WTC11 (cell line): ENCODE measurements at places on chromosomes 7 and 10. TPM values are rescaled to one million over a fixed set of nuclear protein-coding genes. Genes with fewer than 3 reads are reported as not detected.

DNA sequence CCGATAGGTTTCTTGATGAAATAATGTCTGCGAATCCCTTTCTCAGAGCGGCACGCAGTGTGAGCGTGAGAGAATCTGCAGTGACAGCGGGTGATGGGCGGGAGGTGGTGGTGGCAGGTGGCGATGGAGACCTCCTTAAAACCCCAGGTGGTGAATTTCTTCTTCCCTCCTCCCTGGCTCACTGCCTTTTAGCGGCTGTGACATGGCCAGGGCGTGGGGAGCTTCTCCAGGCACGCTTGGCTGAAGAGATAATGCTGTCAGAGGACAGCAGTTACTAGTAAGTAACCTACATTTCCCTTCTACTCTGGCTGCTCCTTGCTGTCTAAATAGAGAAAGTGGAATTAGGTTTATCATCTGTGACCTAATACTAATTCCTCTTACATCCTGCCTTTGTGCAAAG, 141.4 kb upstream of the INSYN2A start:
- DNase-seq, result no peak
- H3K36me3 ChIP-seq, result no peaks in the 10 kb centered on the region
- no peak overlapping the region for H3K27ac ChIP-seq
- no peaks in the 10 kb centered on the region for H3K27me3 ChIP-seq

DNA sequence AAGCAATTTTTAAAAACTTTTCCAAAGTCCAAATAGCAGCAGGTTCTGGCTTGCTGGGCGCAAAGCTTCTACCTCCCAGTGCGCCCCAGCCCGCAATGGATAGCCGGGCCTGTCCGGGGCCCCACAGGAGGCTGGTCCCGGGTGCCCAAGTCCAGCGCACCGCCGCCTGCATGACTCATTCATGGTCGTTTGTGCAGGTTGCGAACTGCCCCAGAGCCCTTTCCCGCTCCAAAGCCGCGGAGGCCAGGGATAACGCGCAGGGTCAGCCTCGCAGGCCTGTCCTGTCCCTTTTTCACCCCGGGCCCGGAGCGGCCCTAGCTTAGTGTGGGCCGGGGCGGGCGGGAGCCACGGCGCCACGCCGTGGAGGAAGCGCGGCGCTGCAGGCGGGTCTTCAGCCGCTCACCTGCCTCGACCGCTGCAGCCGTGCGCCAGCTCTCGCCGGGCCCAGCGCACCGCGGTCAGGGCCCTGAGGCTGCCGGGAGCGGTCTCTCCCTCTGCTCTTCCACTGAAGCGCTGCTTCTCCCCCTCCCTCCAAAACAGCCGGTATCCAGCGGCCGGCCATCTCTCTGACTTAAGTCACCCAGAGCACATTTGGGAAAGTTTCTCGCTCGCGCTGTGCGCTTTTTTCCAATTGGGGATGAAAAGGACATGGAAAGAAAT, 1.7 kb upstream of the EGR2 start:
- no peaks in the 10 kb centered on the region for H3K36me3 ChIP-seq
- H3K27me3 ChIP-seq, result peaks cover 85% of the 10 kb centered on the region
- DNase-seq, result peak; percentile 81
- H3K4me1 ChIP-seq, result peaks cover 30% of the 10 kb centered on the region

DNA sequence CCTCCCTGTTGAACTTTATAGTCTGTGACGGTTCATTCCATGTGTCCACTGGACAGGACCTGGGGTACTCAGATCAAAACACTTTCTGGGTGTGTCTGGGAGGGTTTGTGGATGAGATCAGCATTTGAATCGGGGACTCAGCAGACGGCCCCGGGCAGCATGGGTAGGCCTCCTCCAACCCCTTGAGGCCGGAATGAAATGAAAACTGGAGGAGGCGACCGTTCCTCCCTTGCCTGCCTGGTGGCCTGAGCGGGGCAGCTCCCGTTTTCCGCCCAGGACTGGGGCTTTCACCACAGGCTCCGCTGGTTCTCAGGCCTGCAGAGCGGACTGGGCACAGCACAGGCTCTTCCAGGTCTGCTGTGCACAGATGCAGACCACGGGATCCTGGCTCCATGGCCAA, 247.7 kb downstream of the MAD1L1 start:
- H3K4me1 ChIP-seq, result peaks cover 4% of the 10 kb centered on the region; the same call in 1 of the 2 replicates
- H3K27me3 ChIP-seq, result no peaks in the 10 kb centered on the region
- H3K27ac ChIP-seq, result peak overlapping the region; percentile 25
- DNase-seq, result no peak

DNA sequence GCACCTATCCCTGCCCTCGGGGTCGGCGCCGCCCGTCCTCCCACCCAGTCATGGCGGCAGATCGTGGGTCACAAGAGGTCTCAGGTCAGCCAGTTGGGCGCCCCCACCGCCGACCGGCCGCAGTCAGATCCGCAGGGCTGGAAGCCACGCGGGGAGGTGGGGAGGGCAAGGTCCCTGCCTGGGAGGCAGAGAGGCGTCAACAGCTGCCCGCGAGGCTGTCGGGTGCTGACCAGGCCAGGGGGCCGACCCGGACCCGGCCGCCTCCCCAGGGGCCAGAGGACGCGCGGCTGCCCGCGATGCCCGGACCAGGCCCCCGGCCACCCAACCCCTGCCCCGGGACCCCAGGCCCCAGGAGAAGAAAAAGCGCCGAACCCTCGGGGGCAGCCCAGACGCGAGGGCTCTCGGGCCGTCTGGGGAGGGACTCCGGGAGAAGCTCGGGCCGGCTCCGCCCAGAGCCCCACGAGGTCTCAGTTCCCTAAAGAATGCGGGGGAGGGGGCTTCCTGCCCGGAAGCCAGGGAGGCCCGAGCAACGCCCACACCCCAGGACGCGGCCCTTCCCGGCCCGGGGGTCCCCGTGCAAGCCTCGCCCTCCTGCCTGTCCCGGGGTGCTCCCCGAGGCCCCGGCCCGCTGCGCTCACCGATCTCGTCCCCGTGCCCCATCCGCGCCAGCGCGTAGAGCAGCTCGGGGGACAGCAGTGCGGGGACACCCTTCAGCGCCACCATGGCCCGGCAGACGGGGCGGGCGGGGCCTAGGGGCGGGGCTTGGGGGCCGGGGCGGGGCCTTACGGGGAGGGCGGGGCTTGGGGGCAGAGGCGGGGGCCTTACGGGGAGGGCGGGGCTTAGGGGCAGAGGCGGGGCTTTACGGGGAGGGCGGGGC, at the start of gene FUOM:
Gene FUOM (minus strand): TSS at position 735 of the 877 bp plus-strand sequence. CDS start 12 bp downstream, at position 723.
- H3K27me3 ChIP-seq, result peaks cover 12% of the 10 kb centered on the region
- no peak within 1 kb of the TSS for H3K27ac ChIP-seq
- no peaks in the 10 kb centered on the region for H3K4me1 ChIP-seq
- H3K36me3 ChIP-seq, result peaks cover 10% of the 10 kb centered on the region
- peak within 1 kb of the TSS; percentile 72 for H3K4me3 ChIP-seq

DNA sequence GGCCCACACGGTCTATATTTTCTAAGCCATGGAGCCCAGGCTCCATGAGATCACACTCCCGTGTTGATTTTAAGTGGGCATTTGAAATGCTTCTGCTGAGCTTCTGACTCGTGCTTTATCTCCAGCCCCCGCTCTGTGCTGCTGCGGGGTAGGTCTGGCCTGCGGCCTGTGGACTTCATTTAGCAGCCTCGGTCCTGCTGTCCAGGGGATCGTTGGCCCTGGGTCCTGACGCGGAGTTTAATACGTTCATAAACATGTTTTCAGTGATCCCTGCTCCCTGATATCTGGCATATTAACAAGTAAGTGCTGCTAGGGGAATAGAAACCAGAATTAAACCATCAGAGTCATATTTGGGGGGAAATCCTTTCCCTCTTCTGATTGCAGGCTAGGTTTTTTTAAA, 540.3 kb upstream of the MGMT start:
- no peak overlapping the region for H3K4me3 ChIP-seq
- H3K27ac ChIP-seq, result no peak overlapping the region
- no peaks in the 10 kb centered on the region for H3K36me3 ChIP-seq
- peaks cover 10% of the 10 kb centered on the region for H3K4me1 ChIP-seq
- DNase-seq, result no peak

- H3K4me1 ChIP-seq, result peaks cover 73% of the 10 kb centered on the region
- DNase-seq, result no peak
- H3K36me3 ChIP-seq, result peaks cover 16% of the 10 kb centered on the region
Observed at GRCh38 chr7:151455690-151456089, 15.7 kb upstream of the CRYGN start.

DNA sequence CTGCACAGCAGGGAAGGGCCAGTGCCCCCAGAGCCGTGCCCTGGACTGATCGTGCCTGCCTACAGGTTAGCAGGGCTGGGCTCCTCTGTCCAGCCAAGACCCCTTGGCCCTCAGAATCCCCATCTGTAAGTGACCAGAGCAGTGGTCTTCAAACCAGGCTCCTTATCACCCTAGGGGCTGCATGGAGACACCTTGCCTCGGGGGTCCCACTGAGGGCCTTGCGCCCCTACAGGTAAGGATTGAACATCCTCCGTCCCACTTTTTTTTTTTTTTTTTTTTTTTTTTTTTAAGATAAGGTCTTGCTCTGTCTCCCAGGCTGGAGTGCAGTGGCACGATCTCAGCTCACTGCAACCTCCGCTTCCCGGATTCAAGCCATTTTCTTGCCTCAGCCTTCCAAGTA, 32.6 kb upstream of the RADIL start:
- no peaks in the 10 kb centered on the region for H3K4me1 ChIP-seq
- no peak for DNase-seq
- no peaks in the 10 kb centered on the region for H3K36me3 ChIP-seq
- no peak overlapping the region for H3K4me3 ChIP-seq

GRCh38 chr7:47543714-47544113, 38.2 kb downstream of the TNS3 start:
- peaks cover 47% of the 10 kb centered on the region for H3K4me1 ChIP-seq
- no peak overlapping the region for H3K4me3 ChIP-seq
- peaks cover 1% of the 10 kb centered on the region for H3K27me3 ChIP-seq
- no peaks in the 10 kb centered on the region for H3K36me3 ChIP-seq
- H3K27ac ChIP-seq, result no peak overlapping the region

DNA sequence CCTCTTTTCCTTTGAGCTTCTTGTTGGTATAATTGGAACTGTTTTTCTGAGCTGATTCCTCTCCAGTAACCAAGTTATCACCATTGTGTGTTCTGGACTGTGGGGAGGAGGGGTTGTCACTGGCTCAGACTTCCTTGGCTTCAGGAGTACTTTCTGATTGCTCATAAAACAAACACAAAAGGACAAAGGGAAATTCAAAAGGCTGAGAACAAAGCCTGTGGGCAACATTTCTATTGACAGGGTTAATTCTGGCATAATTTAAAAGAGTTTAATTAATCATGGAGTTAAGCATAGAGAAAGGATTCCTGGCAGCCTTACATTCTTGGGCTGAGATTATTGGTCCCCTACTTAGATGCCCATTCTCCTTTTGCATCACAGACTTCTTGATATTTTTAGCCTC, 222.9 kb upstream of the KMT2E start:
- no peak overlapping the region for H3K4me3 ChIP-seq
- no peaks in the 10 kb centered on the region; the same call in 1 of the 2 replicates for H3K27me3 ChIP-seq
- DNase-seq, result no peak
- H3K36me3 ChIP-seq, result no peaks in the 10 kb centered on the region
- H3K27ac ChIP-seq, result no peak overlapping the region

- no peak overlapping the region for H3K4me3 ChIP-seq
- H3K36me3 ChIP-seq, result no peaks in the 10 kb centered on the region
- H3K27me3 ChIP-seq, result no peaks in the 10 kb centered on the region
- no peak for DNase-seq
- H3K27ac ChIP-seq, result no peak overlapping the region
- H3K4me1 ChIP-seq, result 0 out of 2 replicates have a peak, but pooled peaks cover 4% of the 10 kb centered on the region
Observed at GRCh38 chr10:127880557-127880956, 12.2 kb downstream of the CLRN3 start.

The LRRD1 gene
- not detected in 3 replicates for total RNA-seq

The NAT16 gene
- 0.32 to 0.62 TPM (median 0.39 TPM) in 3 replicates for total RNA-seq

The MMD2 gene
- total RNA-seq, result 0.09 TPM in 1 of 3 replicates, not detected in the others
